ENCODE measurements at places on chromosomes 12 and 14.

- DNase-seq: no peak
These were observed 61.9 kb downstream of the ESR2 start for GRCh38 chr14:64232095-64232838.

GRCh38 chr12:12019881-12020280 lies 50.9 kb upstream of the BCL2L14 start:
- DNase-seq: no peak

DNA sequence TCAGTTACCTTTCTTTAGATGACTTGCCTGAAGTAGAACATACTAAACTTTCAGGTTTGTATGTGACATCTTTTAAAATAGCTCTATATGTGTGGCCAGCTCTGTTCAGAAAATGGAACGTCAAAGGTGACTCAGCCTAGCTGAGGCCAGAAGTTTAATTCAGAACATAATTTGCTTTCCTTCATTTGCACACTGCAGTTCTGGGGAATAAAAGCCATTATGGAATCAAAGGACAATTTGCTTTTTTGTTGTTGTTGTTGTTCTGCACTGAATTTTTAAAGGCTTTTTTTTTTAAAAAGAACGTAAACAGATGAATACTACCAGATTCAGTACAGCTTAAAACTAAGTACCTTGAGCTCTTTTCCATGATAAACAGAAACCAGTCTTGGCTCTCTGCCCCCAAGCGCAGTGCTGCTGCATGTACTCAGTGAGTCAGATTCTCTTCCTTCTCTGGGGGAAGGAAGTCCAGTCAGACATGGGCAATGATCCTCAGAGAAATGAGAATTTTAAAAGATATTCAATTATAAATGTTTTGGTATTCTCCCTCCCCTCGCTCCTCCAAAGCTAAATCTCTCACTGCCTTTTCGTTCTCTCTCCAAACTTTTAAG lies 644.2 kb downstream of the NOVA1 start:
- no peak for DNase-seq

GRCh38 chr14:50733494-50733893 lies 65.4 kb upstream of the SAV1 start:
- no peak for DNase-seq

DNA sequence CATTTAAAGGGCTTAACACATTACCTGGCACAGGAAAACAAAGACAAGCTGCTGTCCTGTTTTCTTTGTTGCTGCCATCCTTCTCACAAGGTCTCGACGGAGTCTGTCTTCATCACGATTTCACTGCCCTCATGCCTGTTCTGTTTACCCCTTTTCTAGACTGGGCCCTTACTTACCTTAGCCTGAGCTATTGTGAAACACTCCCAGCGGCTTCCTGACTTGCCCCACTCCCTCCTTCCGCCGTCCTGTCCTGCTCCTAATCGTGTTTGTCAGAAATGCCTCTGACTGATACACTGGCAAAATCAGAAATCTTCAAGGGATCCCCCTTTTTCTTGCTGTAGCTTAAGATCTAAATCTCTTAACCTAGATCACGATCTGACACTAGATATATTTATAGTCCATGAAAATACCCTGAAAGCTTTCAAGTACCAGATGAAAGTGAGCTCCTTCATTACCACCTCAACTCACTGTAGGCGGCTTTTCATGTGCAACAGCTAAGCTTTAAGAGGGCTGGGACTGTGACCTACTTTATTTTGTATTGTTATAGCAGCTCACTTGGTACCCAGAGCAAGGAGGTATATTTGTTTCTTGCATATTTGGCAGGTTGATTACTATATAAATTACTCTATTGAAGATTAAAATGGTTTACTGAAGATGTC lies 32.1 kb downstream of the TECPR2 start:
- DNase-seq: no peak

GRCh38 chr12:10563966-10564365 lies 49.4 kb downstream of the MAGOHB start:
- no peak for DNase-seq

- no peak for DNase-seq
These were observed 130.2 kb upstream of the LRFN5 start for GRCh38 chr14:41476526-41476925.

DNA sequence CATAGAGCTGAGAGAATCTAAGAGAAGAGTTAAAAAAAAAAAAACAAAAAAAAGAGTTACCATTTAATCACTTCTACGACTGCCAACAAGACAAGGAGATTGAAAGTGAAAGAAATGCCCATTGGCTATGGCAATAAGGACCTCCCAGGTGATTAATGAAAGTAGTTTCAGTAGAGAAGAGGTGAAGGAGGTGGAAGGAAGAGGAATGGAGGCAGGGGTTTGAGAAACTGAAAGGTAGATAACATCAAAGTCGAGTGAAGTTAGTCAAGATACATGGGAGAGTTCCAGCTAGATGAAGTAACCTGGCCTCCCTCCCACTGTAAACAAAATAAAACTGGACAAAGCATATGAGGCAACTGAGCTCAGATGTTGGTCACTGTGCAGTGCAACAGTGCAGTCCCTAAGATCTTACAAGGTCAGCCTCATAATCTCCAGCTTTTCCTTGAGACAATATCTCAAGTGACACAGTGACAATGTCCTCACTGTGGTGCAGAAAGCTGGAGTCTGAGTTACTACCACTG lies 118.0 kb upstream of the CCDC198 start:
- DNase-seq: no peak

All from activated T-helper 1 cell treated with Interleukin-2 at 50 U/mL for 16 hours (primary cell).